Stimulated activated CD4-positive, alpha-beta T cell treated with anti-CD3 and anti-CD28 coated beads, Interleukin-2, amount 100 ng/mL, for 48 hours (primary cell): ENCODE measurements at places on chromosomes 1 and 21.

GRCh38 chr1:198772626-198773025 lies 133.8 kb downstream of the PTPRC start:
- DNase-seq, result no peak

GRCh38 chr1:196466654-196467053 lies 141.6 kb downstream of the KCNT2 start:
- no peak for DNase-seq

GRCh38 chr21:42855937-42856335 lies 23.4 kb downstream of the WDR4 start:
- DNase-seq, result no peak

GRCh38 chr1:6860401-6860800 lies 75.1 kb downstream of the CAMTA1 start:
- DNase-seq, result no peak

GRCh38 chr1:228378873-228379460 lies 27.7 kb downstream of the TRIM11 start:
- no peak for DNase-seq

- no peak for DNase-seq
Observed at GRCh38 chr1:244067893-244068292, 16.8 kb downstream of the ZBTB18 start.

- no peak for DNase-seq
Observed at GRCh38 chr1:226820941-226821718, 49.3 kb upstream of the PSEN2 start.

- DNase-seq, result no peak
Observed at GRCh38 chr1:95982711-95983110, 738.9 kb upstream of the PTBP2 start.
